ENCODE measurements at places on chromosomes 5 and 9.

DNA sequence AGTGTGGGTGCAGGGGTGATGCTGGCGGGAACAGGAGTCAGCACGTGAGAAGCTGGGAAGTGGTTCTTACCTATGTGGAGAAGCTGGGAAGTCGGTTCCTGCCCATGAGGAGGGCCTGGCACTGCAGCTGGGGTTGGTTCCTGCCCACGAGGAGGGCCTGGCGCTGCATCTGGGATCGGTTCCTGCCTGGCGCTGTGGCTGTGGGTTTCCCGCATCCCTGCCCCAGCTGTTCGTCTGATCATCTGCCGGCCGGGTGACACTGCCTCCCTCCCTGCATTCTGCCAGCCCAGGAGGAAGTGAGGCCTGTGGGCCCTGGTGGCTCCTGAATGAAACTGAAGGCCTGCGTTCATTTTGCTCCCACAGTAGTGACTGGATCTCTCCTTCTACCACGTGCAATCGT, 5.1 kb downstream of the OBP2A start:
- DNase-seq = no peak

- no peak for DNase-seq
Measured at GRCh38 chr5:15513911-15514310, 13.9 kb downstream of the FBXL7 start.

DNA sequence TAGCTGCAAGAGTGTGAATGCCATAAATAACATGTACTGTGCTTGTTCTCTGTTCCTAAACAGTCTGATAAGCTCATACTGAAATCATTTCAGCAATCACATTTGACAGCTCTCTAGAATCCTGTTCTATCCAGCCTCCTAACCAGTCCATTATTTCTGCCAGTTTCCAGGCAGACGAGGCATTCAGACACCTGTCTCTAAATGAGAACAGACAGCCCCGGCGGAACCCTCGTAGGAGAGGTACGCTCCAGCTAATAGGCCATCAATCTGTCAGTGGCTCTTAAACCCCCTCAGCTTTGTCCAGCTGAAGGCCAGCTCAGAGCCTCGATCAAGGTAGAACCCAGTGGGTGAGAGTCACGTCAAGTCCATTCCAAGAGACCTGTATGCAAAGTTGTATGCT, 272.3 kb downstream of the GLIS3 start:
- no peak for DNase-seq

DNA sequence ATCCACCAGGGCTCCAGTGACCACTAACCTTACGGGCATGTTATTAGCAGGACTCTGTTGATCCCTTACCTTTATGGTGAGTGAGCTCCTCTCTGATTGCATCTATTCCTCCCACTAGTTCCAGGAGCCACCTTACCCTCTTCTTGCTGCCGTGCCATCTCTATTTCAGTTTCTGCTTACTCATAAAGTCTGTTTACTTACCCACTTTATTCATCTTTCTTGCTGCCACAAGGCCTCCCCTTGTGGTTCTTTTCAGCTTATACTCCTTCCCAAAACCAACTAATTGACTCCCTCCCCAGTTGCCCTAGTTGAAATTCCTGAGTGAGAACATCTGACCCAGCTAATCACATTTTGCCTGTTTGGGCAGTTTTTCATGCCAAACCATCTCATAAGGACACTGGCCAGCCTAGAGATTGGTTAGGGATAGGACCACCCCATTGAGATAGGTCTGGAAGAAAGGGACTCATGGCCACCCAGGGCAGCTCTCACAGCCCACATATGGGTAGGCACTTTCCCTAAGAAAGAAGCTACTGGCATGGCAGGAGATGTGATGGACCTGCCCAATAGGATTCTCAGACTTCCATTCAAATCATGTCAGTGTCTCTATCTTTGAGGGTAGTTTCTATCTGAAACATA, 412.7 kb downstream of the EFNA5 start:
- DNase-seq = no peak

DNA sequence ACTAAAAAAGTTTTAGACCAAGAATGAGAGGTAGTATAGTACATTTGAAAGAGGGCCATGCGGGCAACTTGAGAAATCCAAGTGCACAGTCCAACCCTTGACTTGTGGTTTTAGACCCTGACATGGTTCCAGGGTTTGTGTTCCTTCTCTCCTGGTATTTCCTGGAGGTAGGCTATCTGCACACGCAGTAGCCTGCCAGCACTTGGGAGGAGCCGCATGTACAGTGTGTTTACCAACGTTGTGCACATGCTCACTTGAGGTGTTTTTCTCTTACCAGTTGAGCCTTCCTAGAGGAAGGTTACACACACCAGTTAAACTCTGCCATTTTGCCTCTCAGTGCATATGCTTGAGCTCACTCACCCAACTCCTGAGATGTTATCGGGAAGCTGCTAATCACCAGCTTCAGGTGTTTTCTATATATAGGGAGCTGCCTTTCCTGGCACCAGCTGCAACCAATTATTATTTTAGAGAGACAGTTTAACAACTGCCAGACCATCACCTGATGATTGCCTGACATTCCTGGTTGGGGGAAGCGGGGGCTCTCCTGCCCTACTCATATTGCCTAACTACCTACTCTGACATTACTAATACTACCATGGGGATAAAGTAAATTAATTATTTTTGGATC, 593.4 kb upstream of the TUSC1 start:
- no peak for DNase-seq

DNA sequence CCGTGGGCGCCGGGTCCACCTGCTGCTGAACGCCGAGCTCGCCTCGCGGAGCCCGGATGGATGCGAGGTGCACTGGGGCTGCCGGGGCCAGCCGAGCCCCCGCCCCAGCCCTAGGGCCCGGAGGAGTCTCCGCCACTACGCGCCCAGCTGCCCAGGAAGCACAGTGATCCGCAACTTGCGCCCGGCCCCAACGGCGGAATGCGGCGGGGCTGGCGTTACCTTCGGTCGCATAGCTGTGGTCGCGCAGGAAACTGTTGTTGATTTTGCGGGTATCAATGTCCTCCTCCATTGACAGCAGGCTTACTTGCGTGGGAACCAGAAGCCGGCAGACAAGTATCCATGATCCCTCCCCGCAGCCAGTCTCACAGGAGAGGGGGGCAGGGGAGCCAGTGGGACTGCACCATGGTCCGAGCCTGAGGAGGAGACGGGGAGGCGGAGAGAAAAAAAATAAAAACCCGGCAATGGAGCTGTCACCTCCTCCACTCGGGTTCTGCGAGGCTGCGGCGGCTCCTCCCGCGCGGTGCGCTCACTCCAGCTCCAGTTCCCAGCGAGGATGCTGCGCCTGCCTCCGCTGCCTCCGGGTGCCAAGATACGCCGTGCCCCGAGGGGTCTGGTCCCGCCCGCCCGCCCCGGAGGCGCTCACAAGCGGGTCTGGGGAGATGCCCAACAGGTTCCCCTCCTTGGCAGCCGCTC, 628 bp downstream of the PPP2R2B start:
- peak; percentile 61 for DNase-seq
